Renal pelvis (tissue), 12 donors: ENCODE measurements at places on chromosomes 12 and 14. TPM values are rescaled to one million over a fixed set of nuclear protein-coding genes. Genes with fewer than 3 reads are reported as not detected.

The TGM1 gene
- 1.5 TPM for polyA plus RNA-seq

The TMEM179 gene
- polyA plus RNA-seq = 1.3 TPM

The CMKLR1 gene
- polyA plus RNA-seq = 5.8 TPM

The GYS2 gene
- 0.08 TPM for polyA plus RNA-seq

The PTPN6 gene
- 25.1 TPM for polyA plus RNA-seq

The TSHR gene
- polyA plus RNA-seq = 0.10 TPM

The BORCS5 gene
- 10.0 TPM for polyA plus RNA-seq
